BJ (cell line): ENCODE measurements at places on chromosomes 1 and 21.
A peak's percentile ranks its signal among the peaks of the same experiment; 100 is the strongest.

GRCh38 chr1:11784993-11785769 is 20.6 kb downstream of the MTHFR start:
- DNase-seq, result no peak

DNA sequence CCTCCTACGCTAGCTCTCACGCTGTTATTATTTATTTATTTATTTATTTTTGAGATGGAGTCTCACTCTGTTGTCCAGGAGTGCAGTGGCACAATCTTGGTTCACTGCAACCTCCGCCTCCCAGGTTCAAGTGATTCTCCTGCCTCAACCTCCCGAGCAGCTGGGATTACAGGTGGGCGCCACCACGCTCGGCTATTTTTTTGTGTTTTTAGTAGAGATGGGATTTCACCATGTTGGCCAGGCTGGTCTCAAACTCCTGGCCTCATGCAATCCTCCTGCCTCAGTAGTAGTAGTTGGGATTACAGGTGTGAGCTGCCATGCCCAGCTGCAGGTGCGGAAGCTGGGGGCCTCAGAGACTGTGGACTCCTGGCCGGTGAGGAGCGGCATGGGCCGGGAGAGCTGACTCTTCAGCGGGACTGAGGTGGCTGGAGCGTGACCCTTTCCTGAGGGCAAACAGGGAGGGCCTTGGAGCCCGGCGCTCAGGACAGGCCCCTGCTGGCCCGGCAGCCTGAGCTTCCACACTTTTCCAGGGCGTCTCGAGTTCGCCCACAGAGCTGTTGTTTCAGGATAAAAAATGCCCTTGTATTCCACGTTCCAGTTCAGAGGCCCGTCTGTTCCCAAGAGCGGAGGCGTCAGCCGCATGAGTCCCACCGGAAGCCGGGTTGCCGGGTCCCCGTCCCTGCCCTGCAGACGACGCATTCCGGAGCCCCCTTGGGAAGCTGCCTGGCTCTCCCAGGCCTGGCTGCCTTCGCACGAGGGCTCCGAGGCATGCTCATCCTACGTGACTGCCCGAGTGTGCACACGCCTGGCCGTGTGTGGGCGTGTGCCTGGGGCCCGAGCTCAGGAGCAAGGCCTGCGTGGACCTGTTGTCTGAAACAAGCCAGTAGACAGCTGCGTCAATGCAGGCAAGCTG is 126.2 kb downstream of the SIK1 start:
- no peak for DNase-seq

GRCh38 chr1:45032837-45033236 is 20.8 kb downstream of the UROD start:
- no peak for DNase-seq

DNA sequence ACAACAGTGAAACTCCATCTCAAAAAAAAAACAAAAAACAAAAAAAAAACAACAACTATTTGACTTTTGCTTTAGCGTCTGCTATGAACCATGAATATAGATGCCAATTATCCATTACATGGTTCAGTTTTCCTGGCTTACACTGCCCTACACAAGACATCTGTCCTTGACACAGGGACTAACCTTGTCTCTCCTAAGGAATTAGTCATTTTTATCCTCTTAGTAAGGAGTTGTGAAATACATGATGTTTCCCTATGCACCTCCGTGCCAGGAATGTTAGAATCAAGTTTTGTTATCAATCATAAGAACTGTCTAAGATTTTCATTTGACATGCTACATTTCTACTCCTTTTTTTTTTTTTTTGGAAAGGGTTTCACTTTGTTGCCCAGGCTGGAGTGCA is 241.8 kb downstream of the KIF26B start:
- no peak for DNase-seq

GRCh38 chr1:19370453-19371170 is 58.5 kb downstream of the SLC66A1 start:
- no peak for DNase-seq

GRCh38 chr1:40848530-40849189 is 13.5 kb downstream of the CITED4 start:
- DNase-seq, result no peak

DNA sequence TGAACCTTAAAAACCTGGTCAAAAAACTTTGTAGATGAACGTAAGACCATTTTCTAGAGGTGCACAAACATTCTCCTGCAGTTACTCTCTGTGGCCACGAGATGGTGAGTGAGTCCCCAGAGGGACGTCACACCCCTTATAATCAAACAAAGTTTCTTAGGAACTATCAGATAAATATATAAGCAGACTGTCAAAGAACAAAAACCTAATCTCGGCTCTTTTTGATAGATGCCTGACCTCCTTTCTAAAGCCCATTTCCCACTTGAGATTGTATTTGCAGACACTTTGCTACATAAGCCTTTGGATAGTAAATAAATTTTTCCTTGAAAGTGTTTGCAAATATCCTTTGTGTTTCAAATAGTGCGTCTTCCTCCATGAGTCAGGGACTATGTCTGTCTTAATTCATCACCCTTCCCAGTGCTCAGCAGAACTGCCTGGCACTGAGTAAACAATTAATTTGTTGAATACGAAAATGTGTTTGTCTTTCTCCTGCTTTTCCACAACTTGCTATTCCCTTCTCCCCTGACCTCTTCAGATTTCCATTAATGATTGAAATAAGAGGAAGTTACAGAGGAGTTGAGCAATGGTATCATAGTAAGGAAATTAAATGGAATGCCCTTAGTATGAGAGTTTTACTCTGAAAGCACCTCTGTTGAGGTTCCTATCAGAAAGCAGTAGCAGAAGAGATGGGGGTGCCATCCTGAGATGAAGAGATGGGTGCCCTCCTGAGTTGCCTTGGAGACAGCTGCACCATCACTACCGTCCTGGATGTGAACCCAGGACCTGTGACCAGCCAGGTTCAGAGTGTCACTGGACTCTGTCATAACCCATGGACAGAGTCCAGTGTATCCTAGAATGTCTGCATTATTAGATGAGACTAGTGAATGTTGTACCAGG is 57.8 kb upstream of the RAVER2 start:
- peak; percentile 12 for DNase-seq

DNA sequence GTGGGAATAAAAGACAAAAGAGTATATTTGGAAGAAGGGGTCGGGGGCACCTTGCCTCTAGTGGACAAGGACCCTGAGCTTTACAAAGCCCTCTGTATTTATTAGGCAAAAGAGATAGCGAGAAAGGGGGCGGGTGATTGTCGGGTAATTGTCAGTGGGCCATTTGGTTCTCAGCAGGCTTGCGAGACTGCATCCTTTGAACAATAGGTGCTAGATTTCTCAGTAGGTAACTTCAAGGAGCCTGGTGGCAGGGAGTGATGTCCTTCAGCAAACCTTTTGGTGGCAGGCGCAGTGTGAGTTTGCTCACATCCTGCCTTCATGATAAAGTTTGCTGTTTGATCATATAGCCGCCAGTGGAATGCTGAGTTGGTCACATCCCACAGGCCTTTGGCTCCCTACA is 71.4 kb downstream of the AXDND1 start:
- no peak for DNase-seq

GRCh38 chr1:27605796-27606707 is 2.1 kb upstream of the AHDC1 start:
- no peak for DNase-seq

DNA sequence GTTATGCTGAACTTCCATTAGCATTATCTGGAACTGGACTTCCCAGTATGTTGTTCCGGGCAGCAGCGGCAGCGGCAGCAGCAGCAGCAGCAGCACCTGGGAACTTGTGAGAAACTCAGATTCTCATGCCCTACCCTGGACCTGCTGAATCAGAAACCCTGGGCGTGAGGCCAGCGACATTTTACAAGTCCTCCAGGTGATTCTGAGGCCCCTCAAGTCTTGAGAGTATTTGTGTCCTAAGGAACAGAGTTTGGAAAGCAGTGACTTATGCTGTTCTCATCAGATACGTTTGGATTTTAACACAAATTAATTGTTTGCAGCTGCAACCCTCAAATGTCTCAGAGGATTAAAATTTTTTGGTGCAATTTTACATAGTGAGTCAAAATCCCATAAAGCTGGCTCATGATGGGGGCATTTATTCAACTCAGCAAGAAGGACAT is 157.2 kb upstream of the KAZN start:
- peak; percentile 82 for DNase-seq

GRCh38 chr1:212487286-212487685 is 54.6 kb downstream of the NENF start:
- no peak for DNase-seq

- DNase-seq, result no peak
Observed at GRCh38 chr1:210264496-210265380, 32.1 kb downstream of the SERTAD4 start.

DNA sequence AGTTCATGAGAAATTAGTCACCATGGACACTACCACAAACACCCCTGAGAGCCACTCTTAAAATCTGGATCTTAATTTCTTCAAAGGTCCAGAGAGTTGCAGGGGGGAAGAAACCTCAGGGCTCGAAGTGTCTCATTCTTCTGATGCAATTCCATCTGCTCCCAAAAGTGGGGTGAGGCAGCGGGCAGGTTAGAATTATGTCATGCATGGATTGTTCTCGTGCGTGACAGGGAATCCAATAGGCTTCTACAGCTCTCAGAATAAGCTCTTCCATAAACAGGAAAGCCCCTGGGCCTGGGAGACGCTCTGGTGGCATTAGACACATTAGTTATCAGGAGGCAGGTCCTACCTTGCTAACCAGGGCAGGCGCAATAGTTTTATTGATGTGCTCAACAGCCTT is 8.4 kb downstream of the ENO1 start:
- no peak for DNase-seq
